ENCODE measurements at places on chromosomes 3 and 15. TPM values are rescaled to one million over a fixed set of nuclear protein-coding genes. Genes with fewer than 3 reads are reported as not detected.

Gene GABRR3
- total RNA-seq, result not detected

Gene ANKRD34C
- not detected for total RNA-seq

Gene PEX5L
- total RNA-seq, result 0.31 TPM

Gene WDR72
- not detected for total RNA-seq

- peaks cover 6% of the 10 kb centered on the region for H3K36me3 ChIP-seq
- no peak for DNase-seq
- H3K4me3 ChIP-seq, result no peak overlapping the region
- no peaks in the 10 kb centered on the region for H3K27me3 ChIP-seq
- H3K4me1 ChIP-seq, result no peaks in the 10 kb centered on the region
Measured at GRCh38 chr3:15591242-15591641, 10.1 kb downstream of the HACL1 start.

DNA sequence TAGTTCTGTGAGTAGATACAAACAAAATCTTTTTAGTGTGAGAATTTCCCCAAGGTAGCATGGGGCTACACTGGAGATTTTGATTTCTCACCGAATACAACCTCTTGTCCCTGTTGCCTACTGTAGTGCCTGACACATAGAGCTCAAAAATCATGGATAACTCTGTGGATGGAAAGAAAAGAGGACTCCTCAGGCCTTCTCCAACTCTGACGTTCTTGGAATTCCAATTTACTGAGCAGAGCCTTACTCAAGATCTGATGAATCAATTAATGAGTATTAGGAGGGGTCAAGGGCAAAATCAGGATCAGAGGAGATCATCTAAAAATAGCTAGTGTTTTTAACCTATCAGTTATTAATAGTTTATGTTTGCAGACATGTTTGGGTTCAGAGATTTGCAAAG is 46.7 kb upstream of the PYDC2 start:
- H3K36me3 ChIP-seq, result no peaks in the 10 kb centered on the region
- no peak overlapping the region for H3K27ac ChIP-seq
- DNase-seq, result no peak
- H3K4me1 ChIP-seq, result no peaks in the 10 kb centered on the region
- no peaks in the 10 kb centered on the region for H3K27me3 ChIP-seq
- no peak overlapping the region for H3K4me3 ChIP-seq

- peaks cover 7% of the 10 kb centered on the region for H3K27me3 ChIP-seq
- no peak overlapping the region for H3K27ac ChIP-seq
- no peaks in the 10 kb centered on the region for H3K4me1 ChIP-seq
- no peaks in the 10 kb centered on the region for H3K36me3 ChIP-seq
Measured at GRCh38 chr3:54514006-54514405, 391.7 kb downstream of the CACNA2D3 start.

DNA sequence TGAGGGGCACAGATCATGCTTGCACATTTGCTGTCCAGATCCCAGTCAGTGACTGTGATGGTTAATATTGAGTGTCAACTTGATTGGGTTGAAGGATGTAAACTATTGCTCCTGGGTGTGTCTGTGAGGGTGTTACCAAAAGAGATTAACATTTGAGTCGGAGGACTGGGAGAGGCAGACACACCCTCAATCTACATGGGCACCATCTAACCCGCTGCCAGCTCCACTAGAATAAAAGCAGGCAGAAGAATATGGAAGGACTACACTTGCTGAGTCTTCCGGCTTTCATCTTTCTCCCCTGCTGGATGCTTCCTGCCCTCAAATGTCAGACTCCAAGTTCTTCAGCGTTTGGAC is 5.1 kb downstream of the GP9 start:
- peaks cover 3% of the 10 kb centered on the region for H3K36me3 ChIP-seq
- no peak for DNase-seq
- H3K4me3 ChIP-seq, result no peak overlapping the region
- peaks cover 17% of the 10 kb centered on the region for H3K4me1 ChIP-seq
- no peaks in the 10 kb centered on the region for H3K27me3 ChIP-seq
